ENCODE measurements at places on chromosomes 4 and X.

DNA sequence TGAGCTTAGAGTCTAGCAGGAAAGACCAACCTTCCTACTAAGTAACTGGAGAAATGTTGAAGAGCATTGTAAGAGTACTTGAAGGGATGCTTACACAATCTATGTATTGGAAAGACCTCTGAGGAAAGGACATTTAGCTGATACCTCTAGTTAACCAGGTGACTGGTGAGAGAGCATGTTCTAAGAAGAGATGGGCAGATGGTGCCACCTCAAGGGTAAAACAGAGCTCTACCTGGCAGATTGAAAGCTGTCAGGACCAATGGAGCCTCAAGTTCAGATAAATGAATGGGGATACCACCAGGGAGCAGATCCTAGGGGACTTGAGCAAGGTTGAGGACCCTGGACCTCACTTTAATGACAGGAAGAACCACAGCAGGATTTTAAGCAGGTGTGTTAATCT, 196.4 kb downstream of the QDPR start:
- no peak for DNase-seq

GRCh38 chr4:129355516-129355915, 259.6 kb downstream of the C4orf33 start:
- DNase-seq: no peak

DNA sequence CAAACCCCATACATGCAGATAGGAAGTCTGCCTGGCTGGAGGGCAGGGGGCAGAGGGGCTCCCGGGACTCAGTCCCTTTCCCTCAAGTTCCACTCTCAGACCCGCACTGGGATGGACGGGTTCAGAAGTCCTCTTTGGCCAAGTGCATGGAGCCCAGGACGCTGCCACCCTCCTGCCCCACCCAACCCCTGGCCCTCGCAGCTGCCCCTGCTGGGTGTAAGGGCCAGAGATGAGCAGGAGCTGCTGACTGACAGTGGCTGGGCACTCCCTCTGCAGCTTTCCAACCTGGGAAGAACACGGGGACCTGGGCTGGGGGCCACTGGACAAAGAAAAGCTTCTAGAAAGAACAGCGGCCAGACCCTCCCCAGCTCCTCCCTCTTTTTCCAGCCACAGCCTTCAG, 3.4 kb downstream of the L1CAM start:
- DNase-seq: no peak

GRCh38 chr4:68176904-68177303, 47.2 kb upstream of the TMPRSS11F start:
- no peak for DNase-seq

DNA sequence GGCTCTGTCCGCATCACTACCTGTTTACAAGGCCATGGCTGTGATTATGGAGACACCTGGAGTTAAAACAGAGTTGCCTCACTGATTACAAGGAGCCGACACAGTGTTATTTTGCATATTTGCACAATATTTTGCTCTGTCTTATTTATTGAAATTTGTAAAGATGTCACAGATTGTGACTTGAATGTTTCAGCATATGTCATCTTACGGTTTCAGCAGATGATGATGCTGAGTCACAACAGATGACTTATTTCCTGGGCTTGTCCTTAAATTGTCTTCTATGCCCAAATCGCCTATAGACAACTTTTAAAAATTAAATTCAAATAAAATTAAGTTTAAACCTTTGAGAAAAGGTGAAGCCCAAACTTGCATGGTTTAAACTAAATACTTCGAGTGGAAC, 87.1 kb upstream of the INPP4B start:
- DNase-seq: no peak

- DNase-seq: no peak
These were observed 70.5 kb downstream of the HADH start for GRCh38 chr4:108060164-108060563.
